ENCODE measurements at places on chromosomes 7 and 10. TPM values are rescaled to one million over a fixed set of nuclear protein-coding genes. Genes with fewer than 3 reads are reported as not detected.

DNA sequence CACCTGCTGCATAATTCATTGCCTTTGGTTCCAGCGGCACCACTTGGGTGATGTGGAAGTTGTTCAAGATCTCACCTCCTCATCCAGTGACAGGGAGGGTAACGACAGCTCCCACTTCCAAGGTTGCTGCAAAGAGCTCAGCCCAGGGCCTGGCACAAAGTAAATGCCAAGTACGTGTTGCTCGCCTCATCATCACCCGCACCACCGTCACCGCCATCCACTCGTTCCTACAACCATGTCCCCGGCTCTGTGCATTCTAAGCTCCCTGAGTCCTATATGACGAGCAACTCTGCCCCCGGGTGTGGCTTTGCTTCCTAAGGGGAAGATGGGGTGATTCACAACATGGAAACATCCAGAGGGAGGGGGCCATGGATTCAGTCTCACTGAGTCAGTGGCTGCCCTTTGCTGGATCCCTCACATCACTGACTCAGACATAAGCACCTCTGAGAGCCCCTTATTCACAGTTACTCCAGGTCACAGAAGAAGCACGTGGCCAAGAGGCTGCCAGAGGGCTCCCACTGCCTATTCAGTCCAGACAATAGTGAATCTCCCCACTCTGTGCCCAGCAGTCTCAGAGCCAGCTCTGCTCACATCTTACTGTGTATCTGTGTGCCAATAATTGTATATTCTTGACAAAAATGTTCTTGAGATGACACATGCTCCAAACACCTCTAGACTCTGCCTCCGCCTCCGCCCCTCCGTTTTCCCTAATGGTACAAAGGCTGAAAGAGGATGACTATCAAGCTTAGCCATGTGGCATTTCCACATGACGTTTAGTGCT is 159.1 kb downstream of the GFRA1 start:
- no peak overlapping the region for H3K27ac ChIP-seq
- H3K36me3 ChIP-seq, result peaks cover 11% of the 10 kb centered on the region
- peaks cover 6% of the 10 kb centered on the region for H3K4me1 ChIP-seq
- no peak for DNase-seq
- H3K27me3 ChIP-seq, result peaks cover 13% of the 10 kb centered on the region

DNA sequence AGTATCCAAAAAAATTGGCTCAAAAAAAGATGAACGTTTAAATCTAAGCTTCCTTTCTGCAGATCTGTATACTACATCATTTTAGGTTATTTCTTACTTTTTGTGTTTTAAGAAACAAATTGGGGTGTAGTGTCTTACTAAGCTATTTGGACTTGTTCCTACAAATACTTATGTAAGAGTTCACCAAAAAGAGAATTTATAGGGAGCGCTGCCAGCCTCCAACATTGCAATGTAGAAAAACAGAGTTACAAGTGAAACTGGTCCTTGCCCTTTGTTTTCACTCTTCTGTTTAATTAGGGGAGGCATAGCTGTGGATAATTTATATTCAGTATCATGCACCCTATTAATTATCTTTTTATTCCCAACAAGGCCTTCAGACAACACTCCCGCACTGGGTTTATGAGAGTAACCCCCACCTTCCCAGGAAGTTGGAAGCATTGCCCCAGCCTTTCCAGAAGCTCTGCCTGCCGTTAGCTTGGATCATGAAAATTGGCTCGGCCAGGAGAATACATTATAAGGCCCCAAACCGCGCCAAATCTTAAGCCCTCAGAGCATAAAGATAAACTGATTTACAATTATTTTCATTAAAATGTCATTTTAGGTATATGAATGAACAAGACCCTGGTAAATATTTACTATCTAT is 261.8 kb upstream of the KLF6 start:
- peaks cover 3% of the 10 kb centered on the region for H3K36me3 ChIP-seq
- H3K27ac ChIP-seq, result no peak overlapping the region
- H3K4me1 ChIP-seq, result peaks cover 4% of the 10 kb centered on the region

- no peaks in the 10 kb centered on the region for H3K36me3 ChIP-seq
- H3K4me1 ChIP-seq, result no peaks in the 10 kb centered on the region
- no peak for DNase-seq
- H3K4me3 ChIP-seq, result no peak overlapping the region
These were observed 296.5 kb upstream of the STEAP1 start for GRCh38 chr7:89857767-89858166.

- H3K27ac ChIP-seq, result no peak overlapping the region
- no peaks in the 10 kb centered on the region for H3K36me3 ChIP-seq
- H3K4me1 ChIP-seq, result peaks cover 6% of the 10 kb centered on the region
- no peak overlapping the region for H3K4me3 ChIP-seq
These were observed 97.8 kb upstream of the MPP7 start for GRCh38 chr10:28400681-28401080.

Gene SMO
- total RNA-seq, result 38.6 TPM

DNA sequence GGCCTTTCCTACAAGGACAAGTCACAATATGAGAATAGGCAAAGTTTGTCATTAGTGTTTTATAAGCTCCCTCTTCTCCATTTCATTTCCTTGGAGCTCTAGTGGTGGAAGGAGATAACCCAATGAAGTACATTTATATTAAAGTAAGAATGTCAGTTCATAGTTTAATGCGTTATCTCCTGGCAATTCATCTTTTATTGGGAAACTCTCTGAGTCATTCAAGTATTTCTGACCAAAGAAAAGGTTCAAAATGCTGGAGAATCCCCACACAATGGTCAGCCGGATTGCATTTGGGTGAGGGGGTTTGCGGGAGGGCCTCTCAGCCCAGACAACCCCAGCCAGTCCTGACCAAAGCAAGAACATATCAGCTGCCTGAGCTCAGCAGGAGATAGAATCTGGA is 321.5 kb upstream of the NRP1 start:
- no peak overlapping the region for H3K27ac ChIP-seq
- peaks cover 3% of the 10 kb centered on the region for H3K36me3 ChIP-seq
- no peaks in the 10 kb centered on the region for H3K27me3 ChIP-seq
- no peak for DNase-seq
- H3K4me3 ChIP-seq, result no peak overlapping the region

GRCh38 chr7:102104245-102104644 is 182.4 kb upstream of the SH2B2 start:
- no peak overlapping the region for H3K4me3 ChIP-seq
- no peak overlapping the region for H3K27ac ChIP-seq
- no peak for DNase-seq
- H3K36me3 ChIP-seq, result peaks cover 16% of the 10 kb centered on the region
- no peaks in the 10 kb centered on the region for H3K4me1 ChIP-seq
- H3K27me3 ChIP-seq, result no peaks in the 10 kb centered on the region

DNA sequence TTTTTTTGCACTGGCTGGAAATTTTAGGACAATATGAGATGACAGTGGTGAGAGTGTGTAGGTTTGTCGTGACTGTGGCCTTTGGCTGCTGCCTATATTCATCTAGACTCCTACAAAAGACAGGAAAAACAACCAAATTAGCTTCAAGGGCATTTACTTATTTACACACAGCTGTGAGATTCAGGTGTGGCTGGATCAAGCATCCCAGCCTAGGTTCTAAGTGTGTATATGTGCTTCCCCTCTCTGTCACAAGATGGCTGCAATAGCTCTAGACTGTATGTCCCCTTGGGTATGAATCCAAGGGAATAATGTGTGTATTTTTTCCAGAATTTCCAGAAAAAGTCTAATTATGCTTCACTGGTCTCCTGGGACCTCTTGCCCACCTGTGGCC is 25.5 kb upstream of the INPP5A start:
- H3K27ac ChIP-seq, result no peak overlapping the region
- H3K4me1 ChIP-seq, result peaks cover 19% of the 10 kb centered on the region
- H3K36me3 ChIP-seq, result no peaks in the 10 kb centered on the region
- no peak for DNase-seq

DNA sequence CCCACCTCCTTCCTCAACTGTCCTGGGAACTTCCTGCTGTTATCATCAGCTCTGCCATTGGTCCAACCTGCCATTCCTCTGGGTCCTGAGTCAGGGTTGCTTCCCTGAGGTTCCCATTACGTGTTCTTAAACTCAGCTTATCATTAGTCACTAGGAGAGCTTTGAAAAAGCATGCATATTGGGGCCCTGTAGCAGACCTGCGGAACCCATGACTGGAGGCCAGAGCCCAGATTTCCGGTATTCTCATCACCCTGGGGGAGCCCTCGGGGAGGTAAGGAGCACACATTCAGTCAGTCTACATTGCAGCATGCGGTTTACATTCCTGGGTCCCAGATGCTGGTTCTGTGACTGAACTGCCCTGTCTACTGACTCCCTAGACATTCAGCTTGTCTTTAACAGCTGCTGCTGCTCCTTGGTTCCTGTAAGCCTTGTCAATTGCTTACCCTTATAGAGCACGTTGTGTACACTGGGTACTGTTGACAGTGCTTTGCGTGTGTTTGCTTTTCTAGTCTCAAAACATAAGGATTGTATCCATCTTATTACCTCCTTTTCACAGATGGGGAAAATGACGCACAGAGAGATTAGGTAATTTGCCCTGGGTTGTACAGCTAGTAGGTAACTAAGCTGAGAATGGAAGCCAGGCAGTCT is 12.8 kb downstream of the CDHR3 start:
- no peaks in the 10 kb centered on the region for H3K36me3 ChIP-seq
- no peak overlapping the region for H3K4me3 ChIP-seq
- no peak overlapping the region for H3K27ac ChIP-seq

DNA sequence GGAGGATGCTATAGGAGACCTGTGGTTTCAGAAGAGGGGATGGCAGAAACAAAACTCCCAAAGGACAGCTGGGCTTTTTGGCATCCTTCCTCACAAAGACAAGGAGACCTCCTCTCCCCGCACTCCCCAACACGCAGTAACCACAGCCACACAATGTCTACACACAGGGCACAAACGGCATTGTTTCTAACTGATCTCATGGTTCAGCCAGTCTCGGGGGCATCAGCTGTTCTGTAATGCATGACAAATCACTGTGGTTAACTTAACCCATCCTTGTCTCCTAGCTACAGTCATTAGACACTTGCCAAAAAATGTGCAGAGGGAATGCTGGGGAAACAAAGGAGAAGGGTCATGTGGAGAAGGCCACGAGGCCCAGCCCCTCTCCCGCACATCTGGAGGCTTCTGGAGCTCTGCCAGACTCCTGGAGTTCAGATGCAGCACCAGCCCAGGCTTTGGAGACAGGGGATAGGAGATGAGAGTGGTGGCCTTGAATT is 7.6 kb upstream of the ADAMTS14 start:
- H3K4me1 ChIP-seq, result peaks cover 16% of the 10 kb centered on the region
- peaks cover 20% of the 10 kb centered on the region for H3K27me3 ChIP-seq
- H3K36me3 ChIP-seq, result no peaks in the 10 kb centered on the region
- H3K4me3 ChIP-seq, result no peak overlapping the region

Gene FFAR4
- 0.70 TPM for total RNA-seq
